ENCODE measurements at places on chromosomes 12 and 14. TPM values are rescaled to one million over a fixed set of nuclear protein-coding genes. Genes with fewer than 3 reads are reported as not detected.

GRCh38 chr14:70121521-70121920, 67.2 kb downstream of the SLC8A3 start:
- DNase-seq: no peak

- no peak for DNase-seq
Observed at GRCh38 chr14:49050822-49051221, 535.4 kb downstream of the RPS29 start.

GRCh38 chr12:124389138-124389724, 94.3 kb downstream of the RFLNA start:
- DNase-seq: peak; percentile 43

- no peak for DNase-seq
Observed at GRCh38 chr14:76591266-76591665, 170.0 kb upstream of the VASH1 start.

- no peak for DNase-seq
Observed at GRCh38 chr14:31253746-31254471, 46.3 kb upstream of the HECTD1 start.

Gene CLEC2A
- not detected for total RNA-seq

GRCh38 chr12:93125126-93125525, 196.0 kb upstream of the EEA1 start:
- no peak for DNase-seq

- DNase-seq: no peak
Observed at GRCh38 chr12:24197532-24197931, 248.1 kb upstream of the SOX5 start.

- no peak for DNase-seq
Observed at GRCh38 chr14:54438703-54439102, 2.5 kb downstream of the CNIH1 start.

DNA sequence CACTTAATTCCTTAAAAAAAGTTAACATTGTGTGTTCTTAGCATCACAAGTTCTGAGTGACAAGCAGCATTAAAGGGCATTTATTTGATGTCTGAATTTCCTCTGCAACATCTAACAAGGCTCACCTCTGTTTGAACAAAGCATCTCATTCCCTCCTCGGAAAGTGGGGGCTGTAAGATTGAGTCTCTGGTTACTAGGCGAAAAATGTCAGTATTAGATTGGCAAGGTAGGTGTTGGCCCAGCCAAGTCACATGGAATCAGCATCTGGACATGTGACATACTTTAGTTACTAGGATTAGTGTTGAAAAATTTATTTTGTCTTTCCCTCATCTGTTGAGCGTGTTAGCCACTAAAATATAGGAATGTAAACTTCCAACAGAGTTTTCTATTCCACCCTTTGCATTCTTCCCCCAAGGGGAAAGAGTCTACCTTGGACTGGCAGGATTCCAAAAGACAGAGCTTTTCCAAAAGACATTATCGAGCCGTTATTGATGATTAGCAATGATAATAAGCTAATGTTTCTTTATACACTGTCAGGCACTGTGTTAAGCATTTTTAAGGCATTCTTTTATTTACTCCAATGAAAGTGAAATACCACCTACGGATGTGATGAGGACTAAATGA, 194.9 kb upstream of the BTG1 start:
- no peak for DNase-seq

Gene NINJ2
- 3.1 TPM for total RNA-seq

Gene CIDEB
- total RNA-seq: 24.7 TPM

- no peak for DNase-seq
Observed at GRCh38 chr14:28612414-28612813, 154.2 kb upstream of the FOXG1 start.

GRCh38 chr12:115517913-115518312, 759.6 kb downstream of the MED13L start:
- DNase-seq: no peak

DNA sequence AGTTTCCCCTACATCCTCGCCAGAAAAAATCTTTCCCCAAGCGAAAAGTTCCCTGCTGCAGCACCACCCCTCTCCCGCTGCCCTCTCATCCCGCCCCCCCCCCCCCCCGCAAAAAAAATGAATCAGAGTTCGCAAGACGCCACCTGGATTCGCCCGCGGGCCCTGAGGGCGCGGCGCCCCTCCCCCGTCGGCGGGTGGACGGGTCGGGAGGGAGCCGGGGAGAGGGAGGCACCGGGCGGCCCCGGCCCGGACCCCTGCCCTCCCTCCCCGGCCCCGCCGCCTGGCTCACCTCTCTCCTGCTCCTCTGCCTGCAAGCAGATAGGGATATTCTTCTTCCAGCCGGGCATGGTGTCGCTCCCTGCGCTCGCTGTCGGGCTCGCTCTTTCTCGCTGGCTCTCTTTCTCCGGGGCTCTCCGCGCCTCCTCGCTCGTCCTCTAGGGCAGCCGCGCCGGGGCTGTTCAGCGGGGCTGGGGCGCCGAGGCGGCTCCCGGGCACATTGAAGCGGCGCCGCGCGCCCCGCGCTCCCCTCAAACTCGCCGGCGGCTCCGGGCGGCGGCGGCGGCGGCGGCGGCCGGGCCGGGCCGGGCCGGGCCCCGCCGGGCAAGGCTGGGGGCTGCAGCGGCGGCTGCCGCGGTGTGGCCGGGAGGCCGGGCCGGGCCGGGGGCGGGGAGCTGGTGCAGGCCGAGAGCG, 200.3 kb upstream of the CAND1 start:
- peak; percentile 15 for DNase-seq

DNA sequence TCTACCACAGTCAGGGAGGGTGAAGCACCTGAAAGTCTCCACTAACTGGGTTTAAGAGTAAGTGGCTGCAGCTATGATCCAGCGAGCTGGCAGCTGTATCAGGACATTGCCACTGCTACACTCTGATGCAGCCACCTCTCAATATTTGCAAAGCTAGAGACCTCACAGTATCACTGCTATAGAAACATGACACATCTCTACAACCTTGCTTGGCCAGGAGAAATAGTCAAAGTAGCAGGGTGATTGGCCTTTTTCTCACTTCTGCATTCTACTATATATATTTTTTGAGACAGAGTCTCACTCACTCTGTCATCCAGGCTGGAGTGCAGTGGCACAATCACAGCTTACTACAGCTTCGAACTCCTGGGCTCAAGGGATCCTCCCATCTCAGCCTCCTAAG, 9.3 kb upstream of the FMNL3 start:
- DNase-seq: no peak

DNA sequence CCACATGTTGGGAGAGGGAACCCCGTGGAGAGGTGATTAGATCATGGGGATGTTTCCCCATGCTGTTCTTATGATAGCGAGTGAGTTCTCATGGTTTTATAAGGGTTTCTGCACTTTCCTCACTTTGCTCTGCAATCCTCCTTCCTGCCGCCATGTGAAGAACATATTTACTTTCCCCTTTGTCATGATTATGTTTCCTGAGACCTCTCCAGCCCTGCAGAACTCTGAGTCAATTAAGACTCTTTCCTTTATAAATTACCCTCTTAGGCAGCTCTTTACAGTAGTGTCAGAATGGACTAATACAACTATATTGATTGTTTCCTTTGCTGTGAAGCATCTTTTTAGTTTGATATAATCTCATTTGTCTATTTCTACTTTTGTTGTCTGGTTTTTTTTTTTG, 13.1 kb upstream of the RASSF9 start:
- no peak for DNase-seq

GRCh38 chr14:104970231-104971068, 7.7 kb downstream of the AHNAK2 start:
- DNase-seq: no peak

- DNase-seq: no peak
Observed at GRCh38 chr12:23686095-23686494, 263.4 kb downstream of the SOX5 start.

GRCh38 chr14:55327179-55327578, 56.0 kb downstream of the FBXO34 start:
- no peak for DNase-seq

- no peak for DNase-seq
Observed at GRCh38 chr12:92133795-92134637, 11.6 kb downstream of the BTG1 start.

DNA sequence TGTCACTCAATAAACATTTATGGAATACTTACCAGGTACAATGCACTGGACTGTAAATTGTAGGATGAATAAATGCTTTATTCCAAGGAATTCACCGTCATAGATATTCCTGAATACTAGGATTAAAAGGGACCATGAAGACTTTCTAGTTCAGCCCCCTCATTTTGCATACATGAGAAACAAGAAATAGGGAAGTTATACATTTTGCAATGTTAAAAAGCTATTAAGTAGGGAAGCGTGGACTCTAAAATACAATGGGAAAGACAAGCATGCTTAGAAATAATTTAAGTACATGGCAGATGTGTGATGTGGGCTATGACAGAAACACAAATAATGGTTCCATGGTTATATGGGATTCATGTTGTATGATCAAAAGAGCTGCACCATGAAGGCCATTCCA, 89.4 kb upstream of the SYT10 start:
- DNase-seq: no peak

GRCh38 chr12:31006416-31007152, 67.1 kb upstream of the DDX11 start:
- no peak for DNase-seq

Gene MANSC1
- 1.6 TPM for total RNA-seq

GRCh38 chr12:114694436-114695304, 10.7 kb upstream of the TBX3 start:
- DNase-seq: no peak

DNA sequence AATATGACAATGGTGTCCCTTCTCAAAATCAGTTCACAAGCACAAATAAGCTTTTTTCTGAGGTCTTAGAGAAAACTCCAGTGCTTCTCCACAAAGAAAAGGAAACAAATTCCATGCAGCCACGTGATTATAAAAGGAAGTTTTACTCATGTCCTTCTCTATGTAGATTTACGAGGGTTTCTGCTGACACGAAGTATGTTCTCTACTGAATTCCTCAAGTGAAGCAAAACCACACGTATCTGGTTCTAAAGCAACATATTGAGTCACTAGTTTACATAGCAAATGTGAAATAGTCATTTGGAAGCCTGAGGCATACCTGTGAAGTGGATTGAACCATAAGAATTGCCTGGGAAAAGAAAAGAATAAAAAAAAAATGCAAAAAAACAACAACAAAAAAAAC, 31.9 kb downstream of the BMP4 start:
- no peak for DNase-seq

GRCh38 chr14:76946753-76947077, 81.8 kb downstream of the IRF2BPL start:
- DNase-seq: no peak

DNA sequence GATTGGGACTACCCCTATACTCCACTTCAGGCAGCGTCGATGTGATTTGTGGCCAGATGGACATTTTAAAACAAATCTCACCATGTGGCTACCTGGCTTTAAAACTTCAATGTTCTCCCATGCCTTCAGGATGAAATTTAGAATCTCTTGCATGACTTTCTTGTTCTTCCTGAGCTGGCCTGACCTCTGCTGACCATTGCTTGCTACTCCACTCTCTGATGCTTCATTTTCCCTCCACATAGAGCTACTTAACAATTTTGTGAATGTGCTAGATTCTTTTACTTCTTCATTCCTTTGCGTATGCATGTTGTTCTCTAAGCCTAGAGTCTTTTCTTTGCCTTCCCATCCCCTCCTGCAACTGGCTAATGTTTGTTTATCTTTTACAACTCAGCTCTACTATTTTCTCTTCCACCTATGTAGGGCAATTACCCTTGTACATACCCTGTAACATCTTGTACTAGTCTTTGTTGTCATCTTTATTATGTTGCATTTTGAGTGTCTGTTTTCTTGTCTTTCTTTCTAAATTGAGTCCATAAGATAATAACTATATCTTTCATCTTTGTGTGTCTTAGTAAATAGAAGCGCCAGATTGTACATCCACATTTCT, 41.2 kb downstream of the YLPM1 start:
- no peak for DNase-seq

Gene OR6C2
- total RNA-seq: not detected

Gene CACNA1C
- total RNA-seq: 0.14 TPM

DNA sequence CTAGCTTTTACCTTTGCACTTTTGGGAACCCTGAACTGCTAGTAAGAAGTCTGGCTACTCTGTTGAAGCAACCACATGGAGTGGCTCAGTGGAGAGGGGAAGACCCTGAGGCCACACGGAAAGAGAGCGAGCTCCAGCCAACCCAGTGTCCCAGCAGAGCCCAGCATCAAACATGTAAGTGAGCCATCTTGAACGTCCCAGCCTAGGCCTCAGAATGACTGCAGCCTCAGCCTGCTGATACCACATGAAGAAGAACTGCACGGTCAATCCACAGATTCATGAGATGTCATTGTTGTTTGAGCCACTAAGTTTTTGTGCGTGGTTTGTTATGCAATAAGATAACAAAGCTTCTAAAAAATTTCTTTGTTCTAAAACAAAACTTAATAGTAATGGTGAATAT, 40.2 kb downstream of the TFCP2 start:
- no peak for DNase-seq

- no peak for DNase-seq
Observed at GRCh38 chr12:12979126-12979525, 20.9 kb downstream of the HEBP1 start.

- DNase-seq: no peak
Observed at GRCh38 chr14:99263564-99264330, 8.2 kb downstream of the BCL11B start.

DNA sequence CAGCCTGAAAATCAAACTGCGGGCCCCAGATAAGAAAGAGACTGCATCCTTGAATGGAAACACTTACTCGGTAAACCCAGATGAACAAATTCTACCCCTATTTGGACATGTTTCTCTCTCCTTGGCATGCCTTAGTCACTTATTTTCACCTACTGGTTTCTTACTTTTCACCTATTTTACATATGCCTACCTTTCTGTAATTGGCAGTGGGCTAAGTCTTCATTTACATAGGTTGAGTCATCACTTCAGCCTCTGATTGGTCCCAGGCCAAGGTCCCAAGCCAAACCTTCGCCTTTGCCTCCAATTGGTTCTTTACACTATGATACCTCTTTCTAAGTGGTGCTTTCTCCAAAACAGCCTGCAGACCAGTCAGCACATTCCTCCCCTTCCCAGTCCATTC, 111.3 kb downstream of the DYRK2 start:
- DNase-seq: no peak

Gene RPL10L
- not detected for total RNA-seq

Gene MTHFD1
- 309 TPM for total RNA-seq

DNA sequence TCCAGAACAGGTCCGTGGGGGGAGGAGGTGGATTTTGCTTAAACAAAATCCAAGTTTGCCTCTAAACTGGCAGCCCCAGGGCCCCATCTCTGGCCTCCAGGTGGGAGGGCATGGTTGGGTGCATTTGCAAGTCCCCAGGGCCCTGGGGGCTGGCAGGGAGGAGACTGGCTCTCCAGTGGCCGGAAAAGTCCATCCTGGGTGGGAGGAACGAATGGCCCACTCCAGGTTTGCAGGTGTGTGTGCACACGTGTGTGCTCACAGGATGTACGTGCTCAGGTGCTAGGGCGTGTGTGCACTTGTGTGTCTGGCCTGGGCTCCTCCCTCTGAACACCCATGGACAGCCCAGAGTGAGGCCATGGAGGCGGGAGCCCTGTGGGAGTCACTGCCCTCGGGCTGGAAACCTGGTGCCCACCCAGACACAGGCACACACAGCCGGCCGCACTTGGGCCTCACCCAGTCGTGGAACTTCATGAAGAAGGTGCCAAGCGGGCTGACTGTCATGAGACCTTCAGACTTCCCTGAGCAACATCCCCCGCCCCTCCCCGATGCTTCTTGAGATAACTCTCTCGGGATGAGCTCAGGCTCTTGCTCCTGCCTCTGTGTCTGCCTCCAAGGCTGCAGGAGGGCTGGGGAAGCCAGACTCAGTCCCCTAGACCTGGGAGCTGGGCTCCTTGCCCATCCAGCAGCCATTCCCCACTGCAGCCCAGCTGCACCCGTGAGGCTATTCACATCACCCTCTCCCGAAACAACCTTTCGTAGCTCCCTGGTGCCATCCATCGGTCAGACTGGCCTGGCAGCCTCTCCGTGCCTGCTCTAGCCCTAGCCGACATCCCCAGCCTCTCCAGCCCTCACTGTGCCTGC, 9.4 kb downstream of the AHNAK2 start:
- no peak for DNase-seq

Gene TOMM20L
- total RNA-seq: not detected

Gene KRT2
- not detected for total RNA-seq

Data from activated T-helper 2 cell treated with anti-CD3 and anti-CD28 coated beads, Interferon-gamma antibody, Interleukin-2, Interleukin-4, amounts not matched to agents 10 μg/mL and 5 μg/mL and 100 μg/mL, durations not matched to agents 14 hours and 24 hours and 36 hours (primary cell).